Astrocyte of the hippocampus (primary cell): ENCODE measurements at places on chromosomes 7 and 10.

DNA sequence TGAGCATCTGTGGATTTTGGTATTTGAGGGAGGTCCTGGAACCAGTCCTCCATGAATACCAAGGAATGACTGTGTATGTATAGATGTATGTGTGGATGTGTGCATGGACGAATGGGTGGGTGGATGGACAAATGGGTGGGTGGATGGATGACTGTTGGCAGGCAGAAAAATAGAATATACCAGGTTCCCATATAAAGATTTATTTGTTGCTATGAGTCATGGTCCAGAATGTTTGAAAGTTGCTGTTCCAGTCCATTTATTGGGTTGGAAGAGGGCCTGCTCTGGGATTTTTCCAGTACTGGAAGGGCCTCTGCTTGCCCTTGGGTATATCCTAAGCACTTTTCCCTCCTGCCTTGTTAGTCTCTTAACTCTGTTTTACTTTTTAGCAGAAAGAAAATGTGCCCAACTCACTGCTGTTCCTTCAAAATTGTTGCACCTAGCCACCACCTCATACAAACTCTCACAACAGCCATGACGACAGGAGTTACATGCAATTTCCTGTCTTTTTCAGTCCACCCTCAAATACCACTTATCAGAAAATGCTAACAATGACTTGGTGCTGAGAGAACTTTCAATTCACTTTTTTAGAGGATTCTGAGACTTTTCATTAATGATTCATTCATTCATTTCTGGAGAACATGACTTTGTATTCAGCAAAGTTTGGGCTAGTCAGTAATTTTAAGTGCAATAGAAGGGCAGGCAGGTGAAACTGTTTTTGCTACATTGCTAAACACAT is 108.1 kb downstream of the EEPD1 start:
- no peak for DNase-seq

- DNase-seq, result no peak
Observed at GRCh38 chr10:131044379-131045111, 267.0 kb downstream of the TCERG1L start.

DNA sequence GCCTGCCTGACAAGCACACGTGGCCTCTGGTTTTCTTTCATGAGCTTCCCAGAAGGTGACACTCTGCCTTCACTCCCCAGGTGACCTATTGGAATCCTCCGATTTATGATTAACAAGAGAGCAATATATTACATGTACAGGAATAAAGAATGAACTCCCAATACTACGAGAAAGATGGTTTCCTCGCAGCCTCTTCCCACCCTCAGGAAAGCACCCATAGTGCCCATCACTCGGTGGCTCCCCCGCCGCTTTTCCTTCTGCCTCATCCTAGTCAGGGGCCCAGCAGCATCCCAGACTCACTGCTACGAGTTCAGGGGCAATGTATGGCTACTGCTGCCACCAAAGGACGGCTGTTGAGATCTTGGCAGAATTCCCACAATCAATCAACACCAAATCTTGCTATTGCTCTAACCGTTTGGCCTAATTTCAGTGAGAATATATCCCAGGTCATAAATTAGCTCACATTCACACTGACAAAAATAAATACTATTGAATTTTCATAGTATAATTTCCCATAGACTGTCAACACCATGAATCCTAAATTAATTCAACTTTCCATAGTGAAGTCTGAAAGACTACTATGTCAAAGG is 196.3 kb downstream of the TNS3 start:
- no peak for DNase-seq

GRCh38 chr7:10121631-10122030 is 852.0 kb upstream of the PHF14 start:
- peak; percentile 31 for DNase-seq

- DNase-seq, result no peak
Observed at GRCh38 chr7:24580283-24580946, 7.2 kb downstream of the PALS2 start.

DNA sequence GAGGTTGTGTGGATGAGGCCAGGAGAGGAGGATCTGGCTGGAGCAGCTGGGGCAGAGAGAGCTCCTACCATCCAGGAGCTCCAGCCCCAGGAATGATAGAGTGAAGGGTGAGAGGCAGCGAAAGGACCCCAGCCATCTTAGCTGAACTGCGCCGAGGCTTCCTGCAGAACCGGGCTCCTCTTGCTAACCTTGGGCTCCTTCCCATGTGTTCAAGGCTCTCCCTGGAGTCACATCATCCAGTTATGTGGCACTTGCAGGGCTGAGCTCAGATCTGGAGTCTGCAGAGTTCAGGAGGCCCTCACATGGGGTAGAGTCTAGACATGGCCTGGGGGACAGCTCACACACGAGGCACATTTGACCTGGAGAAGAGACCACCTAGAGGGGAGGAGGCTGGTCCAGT is 225.0 kb upstream of the ZNF32 start:
- DNase-seq, result no peak

DNA sequence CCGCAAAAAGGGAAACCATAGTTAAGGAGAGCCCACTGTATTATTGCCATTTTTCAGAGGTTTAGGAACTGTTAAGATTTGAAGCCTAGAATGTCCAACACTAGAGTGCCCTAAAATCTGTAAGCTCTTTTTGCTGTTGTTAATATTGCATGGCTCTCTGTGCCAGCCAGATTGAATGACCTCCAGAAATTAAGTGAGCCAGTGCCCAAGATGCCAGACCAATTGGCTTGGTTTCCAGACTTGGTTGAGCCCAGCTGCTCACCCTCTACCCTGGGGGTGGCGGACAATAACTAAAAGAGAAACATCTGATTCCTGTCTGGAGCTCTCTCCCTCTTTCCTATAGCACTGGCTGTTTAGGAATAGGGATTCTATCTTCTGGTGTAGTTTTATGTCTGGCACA is 340.1 kb downstream of the PHF14 start:
- no peak for DNase-seq
